Brain (organoid and tissue), 16 donors: ENCODE measurements at places on chromosomes 1 and 21.

GRCh38 chr1:172893146-172893841, 157.4 kb downstream of the TNFSF18 start:
- DNase-seq: peak; percentile 7

DNA sequence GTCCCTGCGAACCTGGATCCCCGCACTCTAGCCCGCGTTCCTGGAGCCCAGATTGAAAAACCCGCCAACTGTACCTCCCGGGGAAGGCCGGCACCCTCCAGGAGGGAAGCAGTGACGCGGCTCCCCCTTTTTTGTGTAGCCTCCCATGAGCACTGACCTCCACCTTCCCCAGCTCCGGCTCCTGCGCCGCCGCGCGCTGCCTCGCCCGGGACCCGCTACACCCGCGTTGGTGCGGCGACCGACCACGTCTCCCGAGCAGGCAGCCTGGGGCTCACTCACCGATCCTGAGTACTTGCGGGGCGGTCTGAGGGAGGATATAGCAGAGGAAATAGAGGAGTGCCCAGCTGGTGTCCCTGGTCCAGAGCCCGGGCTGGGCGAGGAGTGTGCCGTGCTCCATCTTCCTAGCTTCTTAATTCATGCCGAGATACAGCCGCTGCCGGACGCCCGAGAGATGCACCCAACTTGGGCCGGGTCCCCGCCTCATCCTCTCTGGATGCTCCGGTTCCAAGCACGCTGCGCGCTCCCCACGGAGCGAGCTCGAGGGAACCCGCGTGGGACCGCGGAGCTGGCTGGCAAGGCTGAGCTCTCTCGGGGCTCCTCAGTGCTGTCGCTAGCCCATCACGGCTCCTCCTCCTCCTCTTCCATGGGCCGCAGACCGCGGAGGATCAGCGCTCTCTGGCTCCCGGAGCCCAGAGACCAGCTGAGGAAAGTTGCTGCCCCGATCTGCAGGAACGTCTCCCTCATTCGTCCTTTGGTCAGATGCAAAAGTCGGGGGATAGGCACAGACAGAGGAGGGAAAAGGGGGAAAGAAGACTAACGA, 482 bp downstream of the GRIK1 start:
- DNase-seq: peak; percentile 73

- no peak for DNase-seq
Observed at GRCh38 chr1:152349611-152350010, 10.2 kb downstream of the FLG2 start.

GRCh38 chr1:210143465-210144062, 89.0 kb upstream of the SERTAD4 start:
- peak; percentile 86 for DNase-seq

- DNase-seq: no peak
Observed at GRCh38 chr1:200429221-200429751, 19.4 kb upstream of the ZNF281 start.

- DNase-seq: no peak
Observed at GRCh38 chr1:206967096-206967849, 3.0 kb downstream of the FCAMR start.

GRCh38 chr1:36398370-36398977, 766 bp upstream of the LSM10 start:
- DNase-seq: no peak

DNA sequence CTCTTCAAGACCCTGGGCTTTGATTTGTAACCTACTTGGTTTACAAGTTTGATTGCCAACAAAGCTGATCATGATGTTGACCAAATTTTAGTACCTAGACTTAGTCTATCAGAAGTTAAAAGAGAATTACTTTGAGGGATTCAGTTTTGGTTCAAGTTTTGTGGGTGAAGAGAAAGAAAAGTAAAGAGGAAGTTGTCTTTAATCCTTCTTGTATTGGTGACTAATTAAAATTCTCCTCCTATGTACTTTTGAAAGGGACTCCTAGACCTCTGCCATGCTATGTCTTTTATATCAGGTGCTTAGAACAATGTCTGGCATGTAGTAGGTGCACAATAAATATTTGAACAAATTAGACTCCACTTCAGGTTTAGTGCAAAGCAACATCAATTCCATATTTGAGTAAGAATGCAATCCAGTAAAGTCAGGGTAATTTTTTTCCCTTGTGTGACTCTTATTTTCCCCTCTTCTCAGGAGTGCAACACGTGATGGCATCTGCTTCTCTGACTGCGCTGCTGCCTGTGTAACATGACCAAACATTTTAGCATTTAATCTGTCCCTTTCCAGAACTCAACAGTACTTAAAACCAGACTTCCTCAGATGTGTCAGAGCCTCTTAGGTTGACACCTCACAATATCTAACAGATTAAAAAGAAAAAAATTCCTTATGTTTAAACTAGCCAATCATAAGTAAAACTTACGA, 41.1 kb upstream of the KCNQ4 start:
- no peak for DNase-seq

GRCh38 chr1:54863267-54863665, 23.7 kb downstream of the DHCR24 start:
- DNase-seq: no peak

GRCh38 chr1:184633785-184634184, 120.9 kb downstream of the EDEM3 start:
- DNase-seq: peak; percentile 63

- DNase-seq: no peak
Observed at GRCh38 chr21:39633770-39634181, 21.0 kb downstream of the B3GALT5 start.

DNA sequence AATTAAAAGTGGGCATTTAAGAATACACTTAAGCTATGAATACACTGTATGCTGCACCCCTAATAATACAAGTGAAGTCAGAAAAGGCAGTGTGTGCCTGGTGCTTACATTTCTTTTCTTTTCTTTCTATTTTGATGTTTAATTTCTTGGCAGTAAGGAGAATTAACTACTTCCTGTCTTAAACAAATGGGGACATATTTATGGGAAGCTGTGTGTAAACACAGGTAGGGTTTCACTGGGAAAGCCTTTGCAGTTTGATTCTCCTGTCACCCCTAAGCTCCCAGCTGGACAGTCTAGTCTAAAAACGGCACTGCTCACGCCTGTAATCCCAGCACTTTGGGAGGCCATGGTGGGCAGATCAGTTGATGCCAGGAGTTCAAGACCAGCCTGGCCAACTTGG, 146.0 kb downstream of the MIS18A start:
- no peak for DNase-seq

- DNase-seq: peak; percentile 50
Observed at GRCh38 chr1:183635099-183635605, 431 bp downstream of the ARPC5 start.

- no peak for DNase-seq
Observed at GRCh38 chr1:192979542-192979941, 79.6 kb downstream of the UCHL5 start.

- DNase-seq: no peak
Observed at GRCh38 chr1:109265741-109266330, 16.5 kb downstream of the CELSR2 start.

DNA sequence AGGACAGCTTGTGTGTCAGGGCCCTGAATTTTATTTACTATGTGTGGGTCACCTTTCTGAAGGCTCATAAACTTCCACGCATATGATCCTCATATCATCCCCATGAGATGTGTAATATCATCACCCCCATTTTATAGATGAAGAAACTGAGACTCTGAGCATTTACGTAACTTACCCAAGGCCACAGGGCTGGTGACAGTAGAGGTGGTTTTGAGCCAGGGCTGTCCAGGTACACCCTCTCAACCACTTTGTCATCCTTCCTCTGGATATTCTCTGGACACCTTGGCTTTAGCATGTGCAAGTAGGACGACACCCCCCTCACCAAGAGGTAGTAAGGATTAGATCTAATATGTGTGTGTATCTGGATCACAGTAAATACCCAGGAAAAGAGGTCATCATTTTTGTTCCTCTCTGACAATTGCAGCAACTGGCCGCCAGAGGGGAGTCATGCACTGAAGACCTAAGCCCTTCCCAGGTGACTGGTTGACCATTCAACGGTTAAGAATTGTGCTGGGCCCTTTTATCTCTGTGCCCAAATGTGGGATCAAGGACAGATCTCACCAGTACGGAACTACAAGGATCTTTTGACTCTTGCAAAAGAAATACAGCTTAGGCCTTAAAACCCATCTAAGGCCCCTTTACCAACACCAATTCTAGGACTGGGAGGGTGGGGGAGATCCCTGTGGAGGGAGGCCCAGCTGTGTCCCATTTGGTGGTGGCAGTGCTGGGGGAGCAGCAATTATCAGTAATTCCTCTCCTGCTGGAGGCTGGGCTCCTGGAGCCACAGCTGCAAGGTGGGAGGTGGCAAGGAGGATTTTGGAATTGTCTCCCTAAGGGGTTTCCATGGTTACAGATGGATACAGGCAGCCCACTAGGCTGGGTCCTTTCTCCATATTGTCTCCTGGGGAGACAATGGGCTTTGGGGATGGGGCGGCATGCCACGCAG, 13.7 kb upstream of the E2F2 start:
- DNase-seq: peak; percentile 85

DNA sequence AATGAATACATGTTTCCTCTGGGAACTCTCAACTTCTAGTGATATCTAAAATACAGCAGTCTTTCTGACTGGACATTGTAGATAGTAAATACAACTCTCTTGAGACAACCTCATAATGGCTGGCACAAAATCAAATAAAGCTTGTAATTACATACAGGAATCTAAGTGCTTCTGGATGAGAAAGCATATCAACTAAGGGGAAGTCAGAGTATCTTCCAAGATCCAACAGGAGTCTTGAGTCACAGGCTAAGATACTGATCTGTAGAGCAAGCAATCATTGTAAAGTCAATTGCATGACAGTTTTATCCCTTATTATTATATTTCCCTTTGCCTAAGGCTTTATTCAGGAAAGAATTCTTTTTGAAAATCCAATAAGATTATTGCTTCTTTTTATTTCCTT, 249.9 kb downstream of the LRRIQ3 start:
- DNase-seq: no peak

GRCh38 chr21:28532446-28532845, 460.2 kb downstream of the LTN1 start:
- no peak for DNase-seq

DNA sequence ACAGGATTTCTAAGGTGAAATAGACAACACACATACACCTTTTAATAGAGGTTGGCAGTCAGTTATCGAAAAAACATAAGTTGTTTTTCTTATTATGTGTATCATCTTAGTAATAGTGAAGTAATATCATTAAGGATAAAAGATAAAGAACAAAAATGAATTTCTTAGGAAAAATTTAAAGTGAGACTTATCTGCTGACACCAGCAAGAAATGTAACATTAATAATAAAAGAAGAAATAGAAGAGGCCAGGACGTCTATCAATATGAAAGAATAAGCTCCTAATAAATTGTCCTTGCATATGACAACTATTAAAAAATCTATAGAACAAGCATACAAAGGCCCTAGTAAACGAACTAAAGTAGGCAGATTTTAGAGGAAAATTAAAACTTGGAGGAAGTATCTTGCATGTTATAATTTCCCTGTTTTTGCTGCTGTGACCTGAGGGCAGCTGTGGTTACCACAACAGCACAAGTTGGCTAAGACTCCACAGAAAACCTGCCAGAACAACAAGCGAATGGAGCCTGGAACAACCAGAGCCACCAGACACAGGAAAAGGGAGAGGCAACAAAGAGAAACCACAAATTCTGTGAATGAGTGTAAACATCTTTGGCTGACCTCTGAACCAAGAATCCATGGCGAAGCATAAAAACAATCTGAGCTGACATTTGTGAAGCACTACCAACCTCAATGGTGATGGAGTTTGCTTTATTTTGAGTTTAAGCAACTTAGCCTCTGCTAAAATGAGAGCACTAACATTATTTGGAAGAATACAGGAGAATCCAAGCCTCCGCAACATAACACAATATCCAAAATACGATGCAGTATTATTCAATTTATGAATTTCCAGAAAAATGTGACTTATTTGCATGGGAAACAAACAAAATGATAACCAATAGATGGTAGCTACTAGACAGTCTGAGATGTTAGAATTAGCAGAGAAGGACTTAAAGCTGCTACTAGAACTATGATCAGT, 207.5 kb downstream of the KCNT2 start:
- DNase-seq: no peak

GRCh38 chr1:228825840-228826484, 90.7 kb downstream of the RHOU start:
- DNase-seq: no peak

GRCh38 chr1:76237211-76237610, 162.7 kb downstream of the ST6GALNAC3 start:
- no peak for DNase-seq

GRCh38 chr21:41465176-41465781, 39.2 kb downstream of the MX1 start:
- DNase-seq: no peak

DNA sequence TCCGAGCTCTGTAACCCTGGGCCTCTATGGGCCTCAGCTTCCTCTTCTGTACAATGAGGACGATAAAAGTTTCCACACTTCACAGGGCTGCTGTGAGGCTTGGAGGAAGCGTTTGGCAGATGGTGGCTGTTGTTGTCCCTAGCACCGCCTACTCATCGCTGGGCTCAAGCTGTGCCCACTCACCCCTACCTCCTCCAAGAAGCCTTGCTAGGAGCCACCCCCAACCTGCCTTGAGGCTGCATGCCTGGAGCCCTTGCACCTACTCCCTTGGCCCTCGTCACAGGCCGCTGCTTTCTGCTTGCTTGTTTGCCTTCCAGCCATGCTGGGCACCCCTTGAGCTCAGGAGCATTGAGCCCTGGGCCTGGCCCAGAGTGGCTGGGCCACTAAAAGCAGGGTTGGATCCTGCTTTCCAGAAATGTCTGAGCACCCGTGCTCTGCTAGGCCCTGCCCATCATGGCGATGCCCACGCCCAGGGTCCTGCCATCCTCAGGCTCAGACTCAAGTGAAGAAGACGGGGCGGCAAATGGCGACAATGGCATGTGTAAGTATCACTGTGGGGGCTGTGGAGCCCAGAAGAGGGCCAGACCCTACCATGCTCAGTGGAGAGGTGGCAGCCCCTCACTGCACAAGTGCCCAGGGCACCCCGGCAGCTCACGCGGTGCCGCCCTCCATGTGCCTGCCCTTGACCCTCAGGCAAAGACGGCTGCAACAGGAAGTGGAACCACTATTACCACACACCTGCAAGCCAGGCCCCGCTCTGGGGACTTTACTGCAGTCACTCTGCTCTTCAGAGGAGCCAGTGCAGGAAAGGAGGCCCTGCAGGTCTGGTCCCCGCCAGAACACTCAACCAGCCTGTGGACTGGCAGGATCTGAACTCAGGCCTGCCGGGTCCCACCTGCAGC, 9.5 kb downstream of the SH3BGRL3 start:
- DNase-seq: no peak
